ENCODE measurements at places on chromosomes 2 and 18. TPM values are rescaled to one million over a fixed set of nuclear protein-coding genes. Genes with fewer than 3 reads are reported as not detected.

Gene CROCC2
- 0.26 TPM for total RNA-seq

Gene IL1B
- 0.63 TPM for total RNA-seq

Gene GPR45
- not detected for total RNA-seq

Gene RAB27B
- total RNA-seq: 0.52 TPM

Gene MTLN
- total RNA-seq: 54.7 TPM

Gene KLHL14
- total RNA-seq: not detected

Gene LRATD1
- not detected for total RNA-seq

Gene STON1
- 6.7 TPM for total RNA-seq

Gene FAM117B
- total RNA-seq: 1.3 TPM

Gene SERPINB4
- not detected for total RNA-seq

Gene MYCN
- total RNA-seq: not detected

Gene FZD7
- total RNA-seq: 71.2 TPM

Gene APCDD1
- total RNA-seq: not detected

Gene UGT1A10
- total RNA-seq: not detected

Gene HES6
- 0.47 TPM for total RNA-seq

Gene MC4R
- not detected for total RNA-seq

Gene CCDC141
- total RNA-seq: not detected

Gene RAX
- total RNA-seq: not detected
